SK-MEL-5 (cell line): ENCODE measurements at places on chromosomes 1 and 21. TPM values are rescaled to one million over a fixed set of nuclear protein-coding genes. Genes with fewer than 3 reads are reported as not detected.

DNA sequence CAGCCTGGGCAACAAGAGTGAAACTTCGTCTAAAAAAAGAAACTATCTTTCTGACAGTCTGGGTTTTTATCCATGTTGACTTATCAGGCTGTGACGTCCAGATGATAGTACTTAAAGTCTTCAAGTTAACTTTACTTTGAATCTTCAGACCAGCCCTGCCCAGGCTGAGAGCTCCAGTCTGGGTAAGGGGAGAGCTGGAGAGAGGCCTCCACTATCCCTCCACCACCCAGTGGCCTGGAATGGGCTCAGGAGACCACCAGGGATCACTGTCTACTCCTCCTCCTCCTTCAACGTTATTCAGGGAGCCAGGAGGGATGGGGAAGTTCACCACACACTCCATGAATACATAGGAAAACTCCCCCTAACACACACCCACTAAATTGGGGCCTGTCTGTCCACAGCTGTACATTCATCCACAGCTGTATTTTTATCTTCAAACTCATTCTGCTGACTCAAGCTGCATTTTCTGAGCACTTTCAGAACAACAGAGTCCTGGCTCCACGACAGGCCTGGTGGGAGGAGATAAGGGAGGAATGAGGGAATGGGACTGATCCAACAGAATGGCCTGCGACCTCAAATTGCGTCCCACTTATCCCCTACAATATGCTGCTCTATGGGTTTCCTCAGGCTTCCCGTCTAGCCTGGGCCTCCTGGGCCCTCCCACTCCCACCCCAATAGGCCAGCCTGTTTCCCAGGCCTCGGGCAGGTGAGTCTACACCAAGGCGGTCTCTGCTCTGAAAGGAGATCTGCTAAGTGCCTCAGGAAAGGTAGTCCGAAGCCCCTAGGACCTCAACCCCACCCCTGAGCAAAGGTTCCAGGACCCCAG, 1.8 kb downstream of the SLC45A3 start:
- no peak for DNase-seq

GRCh38 chr1:3018576-3018975, 2.7 kb upstream of the ACTRT2 start:
- DNase-seq, result no peak

CFHR1 gene
- not detected in 2 replicates for total RNA-seq

EDARADD gene
- 2.4 and 2.5 TPM in 2 replicates for total RNA-seq

KRTAP13-2 gene
- total RNA-seq, result not detected in 2 replicates

DNA sequence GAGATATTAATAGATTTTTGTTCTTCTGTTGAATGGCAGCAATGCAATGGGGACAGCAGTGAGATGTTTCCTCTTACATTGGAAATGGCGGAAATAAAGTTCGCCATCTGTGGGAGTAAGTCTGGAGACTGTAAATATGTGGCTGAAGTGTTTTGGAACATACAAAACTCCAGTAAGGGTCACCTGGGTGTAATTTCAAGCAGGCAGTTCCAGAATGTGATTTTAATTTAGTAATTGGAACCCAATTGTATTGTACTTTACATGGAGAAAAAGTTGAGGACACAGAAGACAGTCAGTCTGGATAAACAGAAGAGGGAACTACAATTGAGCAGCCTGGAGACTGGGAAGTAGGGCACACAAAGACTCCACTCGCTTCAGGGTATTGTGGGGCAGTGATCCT, 108.6 kb downstream of the NTMT2 start:
- DNase-seq, result no peak

GRCh38 chr1:94596260-94596659, 54.7 kb upstream of the F3 start:
- DNase-seq, result no peak

DISP1 gene
- total RNA-seq, result 2.1 and 2.4 TPM in 2 replicates

NUF2 gene
- total RNA-seq, result 28.7 and 30.1 TPM in 2 replicates

DNA sequence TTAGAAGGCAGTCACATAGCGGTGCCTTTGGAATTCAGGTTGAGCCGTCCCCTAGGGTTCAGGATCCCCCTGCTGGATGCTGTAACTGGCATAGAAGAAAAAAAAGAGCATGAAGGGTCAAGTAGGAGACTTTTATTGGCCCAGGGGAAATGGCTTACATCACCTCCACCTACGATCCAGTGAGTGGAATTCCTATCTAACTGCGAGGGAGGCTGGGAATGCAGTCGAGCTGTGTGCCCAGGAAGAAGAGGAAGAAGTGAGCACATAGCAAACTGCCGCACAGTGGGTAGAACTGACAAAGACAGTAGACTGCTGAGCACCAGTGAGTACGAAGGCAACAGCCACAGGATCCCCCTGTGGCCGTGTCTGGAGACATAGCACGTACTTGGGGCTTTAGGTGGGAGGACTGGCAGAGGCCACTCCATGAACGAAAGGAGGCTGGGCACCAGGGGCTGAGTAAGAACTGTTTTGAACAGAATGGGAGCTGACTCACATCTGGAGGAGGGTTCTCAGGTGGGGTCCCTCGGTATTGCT, 79.2 kb downstream of the RNF220 start:
- no peak for DNase-seq

S100A2 gene
- 0.24 and 2.2 TPM in 2 replicates for total RNA-seq

SIK1 gene
- total RNA-seq, result 2.3 and 3.2 TPM in 2 replicates
